ENCODE measurements at places on chromosomes 4 and X.
A peak's percentile ranks its signal among the peaks of the same experiment; 100 is the strongest.

DNA sequence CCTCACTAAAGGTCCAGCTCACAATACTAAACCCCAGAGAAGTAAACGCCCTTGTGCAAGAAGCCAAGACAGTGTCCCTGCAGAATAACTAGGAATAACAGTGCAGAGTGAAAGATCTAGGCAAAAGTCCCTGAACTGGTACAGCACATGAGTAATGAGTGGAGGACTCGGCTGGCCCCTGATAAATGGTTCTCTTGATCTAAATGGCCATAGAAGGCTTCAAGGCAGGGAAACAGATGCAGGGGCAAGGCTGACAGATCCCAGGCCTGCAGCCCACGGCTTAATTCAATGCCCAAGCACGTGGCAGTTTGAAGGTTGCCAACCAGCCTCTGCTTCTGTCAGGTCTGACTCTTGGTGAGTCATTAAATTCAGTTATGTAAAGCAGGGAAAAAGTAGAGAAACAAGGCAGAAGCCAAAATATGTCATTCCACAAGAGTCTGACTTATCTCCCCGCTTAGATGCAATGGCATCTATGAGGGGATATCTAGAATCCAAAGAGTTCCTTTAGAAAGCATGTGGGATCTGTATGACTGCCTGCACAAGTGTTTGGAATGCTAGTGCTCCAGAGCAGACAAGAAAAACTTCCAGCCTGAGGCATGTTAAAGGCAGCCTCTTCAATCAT is 121.3 kb downstream of the PRDM5 start:
- no peak overlapping the region for H3K4me3 ChIP-seq
- H3K36me3 ChIP-seq: no peaks in the 10 kb centered on the region
- no peaks in the 10 kb centered on the region for H3K27me3 ChIP-seq
- peak; percentile 31 for DNase-seq
- H3K27ac ChIP-seq: no peak overlapping the region

GRCh38 chrX:20266810-20267606 is at the start of gene RPS6KA3:
Gene RPS6KA3, minus strand, starts transcription at chrX:20266909. Its CDS starts 277 bp downstream, at chrX:20266632.
- peak within 1 kb of the TSS; percentile 69 for H3K27ac ChIP-seq
- DNase-seq: peak; percentile 90
- H3K4me3 ChIP-seq: peak within 1 kb of the TSS; percentile 58
- no peaks in the 10 kb centered on the region for H3K36me3 ChIP-seq
- no peaks in the 10 kb centered on the region for H3K4me1 ChIP-seq

DNA sequence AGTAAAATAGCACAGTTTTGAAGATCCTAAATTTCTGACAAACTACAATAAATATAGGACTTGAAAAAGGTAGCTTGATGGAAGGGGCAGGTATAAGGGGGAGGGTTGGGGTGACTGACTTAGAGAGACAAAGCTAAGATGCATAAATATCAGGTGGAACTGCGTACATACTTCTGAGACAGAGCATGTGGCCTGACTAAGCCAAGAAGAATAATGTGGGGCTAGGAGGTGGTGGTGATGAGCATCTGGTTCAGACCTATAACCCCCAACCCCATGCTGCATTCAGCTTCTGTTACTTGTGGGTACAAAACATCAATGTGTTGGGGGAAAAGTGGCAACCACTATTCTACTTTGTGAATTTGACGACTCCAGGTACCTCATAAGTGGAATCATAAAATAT is 19.8 kb downstream of the USP9X start:
- no peaks in the 10 kb centered on the region for H3K36me3 ChIP-seq
- no peaks in the 10 kb centered on the region for H3K27me3 ChIP-seq
- no peak overlapping the region for H3K27ac ChIP-seq
- H3K4me3 ChIP-seq: no peak overlapping the region
- no peaks in the 10 kb centered on the region for H3K4me1 ChIP-seq

DNA sequence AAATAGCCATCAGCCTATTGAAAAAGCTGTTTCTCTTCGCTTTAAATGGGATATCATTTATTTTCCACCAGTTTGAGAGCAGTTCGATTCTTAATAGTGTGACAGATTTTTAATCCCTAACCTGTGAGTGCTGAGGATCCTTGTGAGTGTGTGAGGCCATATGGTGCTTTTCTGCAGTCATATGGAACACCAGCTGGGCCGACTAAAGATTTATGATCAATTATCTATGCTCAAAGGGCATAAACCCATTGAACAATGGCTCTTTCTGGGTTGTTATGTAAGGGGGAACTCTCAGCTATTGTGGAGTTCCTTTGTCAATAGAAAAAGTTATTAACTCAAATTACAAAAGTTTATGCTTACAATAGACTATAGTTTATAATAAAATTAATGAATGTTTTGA is 1003.6 kb downstream of the FAT4 start:
- H3K27ac ChIP-seq: no peak overlapping the region
- no peaks in the 10 kb centered on the region for H3K4me1 ChIP-seq
- no peaks in the 10 kb centered on the region for H3K36me3 ChIP-seq
- no peaks in the 10 kb centered on the region for H3K27me3 ChIP-seq
- no peak for DNase-seq

- H3K27ac ChIP-seq: no peak overlapping the region
- no peaks in the 10 kb centered on the region for H3K27me3 ChIP-seq
Observed at GRCh38 chr4:108874806-108875205, 112.0 kb upstream of the ETNPPL start.

- H3K36me3 ChIP-seq: no peaks in the 10 kb centered on the region
- no peaks in the 10 kb centered on the region for H3K27me3 ChIP-seq
- H3K27ac ChIP-seq: no peak overlapping the region
Observed at GRCh38 chr4:181536196-181536746, 706.9 kb upstream of the TENM3 start.

GRCh38 chr4:19368800-19369199 is 882.9 kb upstream of the SLIT2 start:
- no peaks in the 10 kb centered on the region for H3K4me1 ChIP-seq
- H3K27ac ChIP-seq: no peak overlapping the region
- no peak overlapping the region for H3K4me3 ChIP-seq
- DNase-seq: no peak
- no peaks in the 10 kb centered on the region for H3K27me3 ChIP-seq
